Esophagus mucosa (tissue), 1 donor: ENCODE measurements at places on chromosomes 5 and 9. TPM values are rescaled to one million over a fixed set of nuclear protein-coding genes. Genes with fewer than 3 reads are reported as not detected.

Gene TMEFF1
- not detected for total RNA-seq

Gene MORN5
- not detected for total RNA-seq

DNA sequence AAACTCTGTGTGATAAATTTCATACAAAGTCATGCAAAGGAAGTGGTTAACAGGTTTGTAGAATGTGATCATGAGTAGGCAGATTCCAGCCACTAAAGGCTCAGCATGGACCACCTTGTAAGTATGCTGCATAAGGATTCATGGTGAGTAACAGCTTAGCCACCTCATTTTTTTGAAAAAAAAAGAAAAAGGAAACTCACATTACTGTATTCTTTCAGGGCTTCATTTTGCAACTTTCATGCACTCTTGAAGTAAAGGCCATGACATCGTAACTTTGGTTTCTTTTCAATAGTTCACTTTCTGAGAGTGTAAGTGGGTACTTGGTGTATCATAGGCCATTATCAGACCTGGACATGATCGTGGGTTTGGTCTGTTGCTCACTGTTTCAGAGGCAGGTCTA, 175.1 kb downstream of the PCSK1 start:
- no peak for ATAC-seq

GRCh38 chr9:136527131-136527530, 18.7 kb downstream of the NOTCH1 start:
- ATAC-seq, result no peak

GRCh38 chr5:113397046-113397445, 37.7 kb downstream of the TSSK1B start:
- ATAC-seq, result no peak

DNA sequence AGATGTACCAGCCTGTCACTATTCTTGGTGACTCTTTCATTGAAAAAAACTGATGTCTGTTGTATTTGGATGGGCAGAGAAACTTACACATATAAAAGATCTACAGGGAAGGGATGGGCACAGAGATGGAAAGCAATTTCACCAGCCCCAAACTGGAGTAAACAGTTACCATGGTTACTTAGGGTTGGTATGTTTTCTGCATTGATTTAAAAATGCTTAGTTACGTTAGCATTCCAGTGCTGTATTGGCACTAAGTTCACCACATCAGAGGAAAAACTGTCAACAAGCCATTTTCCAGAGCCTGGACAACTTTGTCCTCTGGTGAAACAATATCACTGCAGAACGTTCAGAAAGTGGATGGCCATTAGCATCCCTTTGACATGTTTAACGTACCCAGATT, 28.0 kb downstream of the MARCHF3 start:
- no peak for ATAC-seq
